ENCODE measurements at places on chromosomes 4 and X.

DNA sequence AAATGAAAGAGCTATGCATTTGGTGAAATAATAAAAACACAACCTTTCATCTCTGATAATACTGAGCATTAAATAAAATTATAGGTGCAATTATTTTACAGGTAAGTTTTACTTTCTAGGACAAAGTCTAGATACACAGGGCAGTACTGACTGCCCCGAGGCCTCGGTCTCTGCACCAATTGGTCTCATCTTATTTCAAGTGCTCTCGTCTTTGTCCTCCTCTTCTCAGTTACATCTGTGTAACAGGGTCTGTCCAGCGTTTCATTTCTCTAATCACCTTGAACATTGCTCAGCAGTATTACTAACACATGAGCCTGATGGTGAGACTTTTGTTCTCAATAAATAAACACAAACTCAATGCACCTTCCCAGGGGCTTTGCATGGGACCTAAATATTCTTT lies 44.5 kb downstream of the SORBS2 start:
- DNase-seq = no peak

DNA sequence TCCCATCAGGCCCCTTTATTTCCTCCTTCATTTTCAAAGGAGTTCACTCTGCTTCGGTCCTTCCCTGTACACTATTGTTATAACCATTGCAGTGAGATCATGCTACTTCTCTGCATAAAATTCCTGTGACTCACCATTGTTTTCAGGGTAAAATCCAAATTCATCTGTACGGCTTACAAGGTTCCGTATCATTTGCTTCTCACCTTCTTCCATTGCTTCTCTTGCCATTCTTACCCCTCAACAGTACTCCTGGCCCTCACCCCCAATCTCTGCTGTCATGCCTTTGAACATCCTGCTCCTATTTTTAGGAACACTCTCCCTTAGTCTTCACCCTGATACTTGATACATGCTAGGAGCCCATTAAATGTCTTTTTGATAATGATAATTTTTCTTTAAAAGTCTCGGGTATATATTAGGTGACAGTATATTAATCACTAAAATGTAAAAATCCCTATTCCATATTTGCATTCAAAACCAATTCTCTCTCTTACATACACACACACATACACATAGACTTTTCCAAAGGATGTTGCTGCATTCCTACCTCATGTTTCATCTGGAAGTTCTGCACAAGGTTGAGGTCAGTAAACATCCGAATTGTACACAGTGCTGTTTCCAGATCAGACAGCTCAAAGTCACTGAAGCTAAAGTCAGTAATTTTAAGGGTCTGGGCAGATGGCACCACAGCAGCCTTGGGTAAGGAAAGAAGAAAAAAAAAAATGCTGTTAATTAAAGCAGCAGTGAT lies 103.4 kb downstream of the PDE5A start:
- no peak for DNase-seq

DNA sequence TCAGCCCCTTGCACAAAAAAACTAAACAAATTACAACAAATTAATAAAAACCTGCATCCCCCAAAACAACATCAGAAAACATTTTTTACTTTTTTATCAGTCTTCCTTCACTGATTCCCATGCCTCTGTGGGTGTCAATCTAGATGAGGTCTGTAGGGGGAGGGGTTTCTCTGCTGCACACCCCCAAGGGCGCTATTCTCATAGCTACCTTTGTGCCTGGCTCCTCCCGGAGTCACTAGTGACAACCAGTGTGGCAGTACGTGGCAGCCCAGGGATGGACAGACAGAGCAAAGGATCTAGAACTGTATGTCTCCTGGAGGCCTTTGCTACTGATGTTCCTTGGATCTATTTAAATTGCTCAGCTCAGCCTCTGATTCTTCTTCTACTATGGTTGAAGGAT lies 228.1 kb upstream of the ANXA3 start:
- no peak for DNase-seq

DNA sequence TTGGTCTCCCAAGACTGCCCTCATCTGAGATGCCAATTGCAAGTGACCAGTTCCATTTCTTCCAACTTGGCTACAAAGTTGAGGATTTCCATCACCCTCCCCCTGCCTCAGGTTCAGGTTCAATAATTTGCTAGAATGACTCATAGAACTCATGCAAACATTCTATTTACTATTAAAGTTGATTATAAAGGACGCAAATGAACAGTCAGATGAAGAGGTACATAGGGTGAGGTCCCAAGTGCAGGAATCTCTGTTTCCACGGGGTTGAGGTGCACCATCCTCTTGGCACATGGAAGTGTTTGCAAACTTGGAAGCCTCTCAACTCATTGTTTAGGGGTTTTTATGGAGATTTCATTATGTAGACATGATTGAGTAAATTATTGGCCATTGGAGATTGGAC lies 41.0 kb downstream of the FGFBP1 start:
- DNase-seq = no peak

- peak; percentile 93 for DNase-seq
These were observed 1.0 kb downstream of the RASGEF1B start for GRCh38 chr4:81470456-81471297.

GRCh38 chrX:120251471-120252011 lies 929 bp downstream of the ZBTB33 start:
- peak; percentile 28 for DNase-seq

DNA sequence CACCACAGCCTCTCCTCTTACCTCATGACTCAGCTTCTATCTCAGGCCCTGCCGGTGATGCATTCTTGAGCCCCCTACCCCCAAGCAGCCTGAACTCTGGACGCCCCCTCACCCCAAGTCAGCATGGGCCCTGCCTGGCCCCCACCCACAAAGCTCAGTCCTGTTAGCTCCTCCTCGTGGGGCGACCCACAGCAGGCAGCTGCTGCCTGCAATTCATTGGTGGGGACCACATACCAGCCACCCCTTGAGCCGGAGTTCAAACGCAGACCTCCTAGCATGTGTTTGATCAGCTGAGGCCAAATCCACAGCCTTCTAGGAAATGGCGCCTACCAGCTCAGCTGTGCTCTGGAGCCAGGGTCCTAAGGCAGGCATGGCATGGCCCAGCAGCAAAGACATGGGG lies 111.8 kb downstream of the EFNB1 start:
- DNase-seq = no peak

DNA sequence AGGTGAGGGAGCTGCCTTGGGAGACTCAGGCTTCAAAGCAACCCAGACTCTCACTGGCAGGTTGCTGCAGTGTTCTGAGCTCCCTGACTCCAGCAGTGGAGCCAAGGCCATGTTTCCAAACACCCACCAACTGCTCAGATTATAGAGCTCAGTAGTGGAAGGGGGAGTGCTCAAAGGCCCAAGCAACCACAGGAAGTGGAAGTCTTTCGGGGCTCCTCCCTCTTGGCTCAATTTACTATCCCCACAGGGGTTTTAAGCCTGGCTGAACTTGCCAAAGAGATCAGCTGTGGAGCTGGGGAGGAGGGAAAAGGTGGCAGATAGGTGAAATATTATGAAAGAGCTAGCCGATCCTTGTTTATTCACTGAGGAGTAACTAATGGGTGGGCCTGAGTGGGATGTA lies 82.5 kb downstream of the HPRT1 start:
- DNase-seq = no peak

DNA sequence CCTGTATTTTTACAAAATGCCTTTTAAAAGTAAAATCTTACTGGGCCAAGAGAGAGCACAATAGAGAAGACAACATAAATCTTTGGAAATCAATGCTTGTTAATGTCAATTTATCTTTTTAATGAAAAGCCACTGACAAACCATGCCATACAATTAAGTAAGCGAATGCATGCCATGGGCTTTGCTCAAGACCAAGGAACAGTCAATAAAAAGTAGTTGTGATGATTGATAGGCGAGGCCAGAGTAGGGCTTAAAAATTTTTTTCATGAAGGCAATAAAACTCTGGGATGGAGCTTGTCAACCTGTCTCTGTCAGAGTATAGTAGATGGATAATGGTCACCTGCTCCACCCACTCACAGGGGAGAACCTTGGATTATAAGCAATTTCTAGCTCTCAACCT lies 17.5 kb upstream of the GPM6B start:
- no peak for DNase-seq

- no peak for DNase-seq
These were observed 3.7 kb upstream of the IGFBP7 start for GRCh38 chr4:57113870-57114269.

- DNase-seq = peak; percentile 15
These were observed 41.9 kb downstream of the WDR1 start for GRCh38 chr4:10074767-10075105.

DNA sequence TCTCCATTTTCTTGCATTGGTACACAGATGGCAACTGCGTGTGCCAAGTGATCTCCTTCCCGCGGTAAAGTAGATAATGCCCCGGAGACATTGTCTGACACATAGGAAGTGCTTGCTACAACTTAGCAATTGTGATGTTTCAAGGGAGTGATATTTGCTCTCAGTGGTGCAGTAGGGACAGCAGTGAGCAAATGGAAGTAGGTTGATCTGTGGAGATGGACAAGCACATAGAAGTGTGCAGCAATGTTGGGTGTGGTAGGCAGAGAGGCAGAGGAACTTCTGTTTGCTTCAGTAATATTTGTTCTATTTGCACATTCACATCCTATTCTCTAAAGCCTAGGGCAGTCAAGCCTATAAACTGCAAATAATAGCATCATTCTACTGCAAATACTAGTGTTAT lies 846.7 kb upstream of the PRKX start:
- DNase-seq = no peak

DNA sequence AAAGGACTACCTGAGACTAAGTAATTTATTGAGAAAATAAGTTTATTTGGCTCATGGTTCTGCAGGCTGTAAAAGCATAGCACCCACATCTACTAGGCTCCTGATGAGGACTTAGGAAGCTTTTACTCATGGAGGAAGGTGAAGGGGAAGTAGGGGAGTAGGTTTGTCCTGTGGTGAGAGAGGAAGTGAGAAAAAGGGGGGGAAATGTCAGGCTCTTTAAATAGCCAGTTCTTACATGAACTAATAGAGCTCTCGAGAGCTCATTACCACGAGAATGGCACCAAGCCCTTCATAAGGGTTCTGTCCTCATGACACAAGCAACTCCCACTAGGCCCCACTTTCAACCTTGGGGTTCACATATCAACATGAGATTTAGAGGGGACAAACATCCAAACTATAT lies 125.5 kb upstream of the NRK start:
- DNase-seq = no peak

DNA sequence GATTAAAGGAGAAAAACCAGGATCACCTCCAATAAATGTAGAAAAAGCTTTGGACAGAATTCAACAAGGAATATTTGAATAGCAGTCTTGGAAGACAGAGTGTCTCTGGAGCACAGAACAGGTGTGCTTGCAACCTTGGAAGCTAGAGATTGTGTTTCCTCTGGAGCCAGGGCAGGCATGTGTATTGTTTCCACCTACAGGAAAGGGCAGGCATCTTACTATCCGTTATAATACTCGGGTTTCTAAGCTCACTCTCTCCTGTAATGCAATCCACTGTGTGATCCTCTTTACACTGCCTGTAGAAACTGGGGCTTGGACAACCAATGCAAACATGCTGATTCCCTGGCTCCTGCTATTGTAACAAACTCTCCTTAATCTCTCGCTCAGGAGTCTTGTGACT lies 14.4 kb downstream of the CCDC110 start:
- no peak for DNase-seq

GRCh38 chr4:151555151-151555945 lies 146.4 kb downstream of the FHIP1A start:
- DNase-seq = no peak

- DNase-seq = no peak
These were observed 246.2 kb upstream of the PITX2 start for GRCh38 chr4:110869114-110869513.

DNA sequence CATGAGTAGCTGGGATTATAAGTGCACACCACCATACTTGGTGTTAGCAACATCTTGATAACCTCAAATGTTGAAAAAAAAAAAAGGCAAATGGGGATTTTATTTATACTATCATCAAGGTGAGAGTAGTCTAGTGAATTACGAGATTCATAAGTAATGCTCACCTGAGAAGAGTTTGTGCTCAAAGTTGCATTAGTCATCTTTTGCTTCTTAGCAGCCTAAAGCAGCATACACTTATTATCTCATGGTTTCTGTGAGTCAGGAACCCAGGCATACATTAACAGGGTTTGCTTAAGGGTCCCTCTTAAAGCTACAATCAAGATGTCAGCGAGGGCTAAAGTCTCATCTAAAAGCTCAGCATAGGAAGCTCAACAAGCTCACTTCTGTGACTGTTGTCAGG lies 8.2 kb upstream of the EXOSC9 start:
- DNase-seq = no peak

DNA sequence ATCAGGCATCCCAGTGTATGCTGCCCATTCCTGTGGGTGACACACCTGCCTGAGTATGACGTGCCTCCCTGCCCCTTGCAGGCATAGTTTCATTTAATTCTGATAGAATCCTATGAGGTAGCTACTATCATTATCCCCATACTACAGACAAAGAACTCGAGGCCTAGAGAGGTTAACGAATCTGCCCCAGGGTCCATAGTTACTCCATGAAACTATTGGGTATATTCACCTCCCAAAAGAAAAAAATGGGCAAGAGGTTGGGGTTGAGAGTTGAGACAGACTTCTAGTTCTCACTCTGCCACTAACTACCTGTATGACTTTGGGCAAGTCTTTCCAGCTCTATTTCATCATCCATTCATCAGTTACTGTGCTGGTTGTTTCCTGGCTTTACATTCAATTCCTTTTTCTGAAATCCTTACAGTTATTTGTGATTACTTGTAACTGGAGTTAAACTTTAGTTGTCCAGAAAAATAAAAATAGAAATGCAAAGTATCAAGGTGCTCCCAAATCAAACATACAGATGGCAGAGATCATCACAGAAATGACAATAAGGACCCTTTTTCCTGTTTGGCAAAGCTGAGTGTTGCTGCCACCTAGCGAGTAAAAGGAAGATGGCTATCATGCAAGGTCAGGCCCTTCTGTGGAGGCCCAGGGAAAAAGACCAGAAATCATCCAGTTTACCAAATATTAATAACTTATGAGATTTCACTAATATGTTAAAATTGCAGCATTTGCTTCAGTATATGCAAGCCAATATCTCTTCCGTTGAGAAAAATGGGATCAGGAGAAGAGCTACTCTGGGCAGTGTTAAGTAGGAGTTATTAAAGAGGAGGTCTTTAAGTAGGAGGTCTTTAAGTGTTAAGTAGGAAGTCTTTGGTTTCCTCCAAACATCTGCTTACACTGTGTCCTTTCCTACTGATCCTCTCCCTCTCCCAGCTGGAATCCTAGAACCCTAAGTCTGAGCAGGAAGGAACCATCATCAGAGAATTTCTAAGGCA lies 17.1 kb upstream of the MAP7D3 start:
- DNase-seq = peak; percentile 12
